EL (cell line): ENCODE measurements at places on chromosomes 2 and 18.
A peak's percentile ranks its signal among the peaks of the same experiment; 100 is the strongest.

DNA sequence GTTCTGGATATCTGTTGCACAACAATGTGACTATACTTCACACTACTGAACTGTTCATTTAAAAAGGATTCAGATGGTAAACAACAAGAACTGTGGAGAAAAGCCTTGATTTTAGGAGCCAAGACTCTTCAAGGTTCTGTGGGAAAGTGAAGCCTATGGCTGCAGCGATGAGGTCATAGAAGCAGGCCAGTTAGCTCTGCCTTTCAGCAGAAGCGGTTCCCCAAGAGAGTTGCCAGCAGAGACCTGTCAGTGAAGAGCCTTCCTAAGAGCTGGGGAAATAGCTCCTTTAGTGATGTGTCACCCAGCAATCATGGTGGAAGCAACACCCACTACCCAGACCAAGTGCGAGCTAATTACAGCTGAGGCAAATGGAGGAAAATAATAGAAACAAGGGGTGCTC, 346.5 kb upstream of the ETAA1 start:
- no peak for DNase-seq

GRCh38 chr2:152132306-152132705, 33.5 kb upstream of the CACNB4 start:
- DNase-seq: no peak

DNA sequence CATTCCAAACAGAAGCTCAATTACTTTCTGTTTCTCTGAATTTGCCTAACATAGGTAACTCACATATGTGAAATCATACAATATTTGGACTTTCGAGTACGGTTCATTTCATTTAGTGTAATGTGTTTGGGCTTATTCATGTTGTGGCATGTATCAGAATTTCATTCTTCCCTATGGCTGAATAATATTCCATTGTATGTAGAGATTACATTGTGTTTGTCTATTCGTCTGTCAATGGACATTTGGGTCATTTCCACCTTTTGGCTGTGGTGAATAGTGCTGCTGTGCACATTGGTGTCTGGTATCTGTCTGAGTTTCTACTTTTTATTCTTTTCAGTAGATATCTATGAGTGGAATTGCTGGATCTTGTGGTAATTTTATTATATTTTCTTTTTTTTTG, 43.9 kb downstream of the LBH start:
- DNase-seq: no peak

- peak; percentile 32 for DNase-seq
Measured at GRCh38 chr2:283996-284794, 3.7 kb downstream of the ALKAL2 start.

- DNase-seq: peak; percentile 47
Measured at GRCh38 chr2:46657042-46657504, 177.7 kb downstream of the TMEM247 start.

DNA sequence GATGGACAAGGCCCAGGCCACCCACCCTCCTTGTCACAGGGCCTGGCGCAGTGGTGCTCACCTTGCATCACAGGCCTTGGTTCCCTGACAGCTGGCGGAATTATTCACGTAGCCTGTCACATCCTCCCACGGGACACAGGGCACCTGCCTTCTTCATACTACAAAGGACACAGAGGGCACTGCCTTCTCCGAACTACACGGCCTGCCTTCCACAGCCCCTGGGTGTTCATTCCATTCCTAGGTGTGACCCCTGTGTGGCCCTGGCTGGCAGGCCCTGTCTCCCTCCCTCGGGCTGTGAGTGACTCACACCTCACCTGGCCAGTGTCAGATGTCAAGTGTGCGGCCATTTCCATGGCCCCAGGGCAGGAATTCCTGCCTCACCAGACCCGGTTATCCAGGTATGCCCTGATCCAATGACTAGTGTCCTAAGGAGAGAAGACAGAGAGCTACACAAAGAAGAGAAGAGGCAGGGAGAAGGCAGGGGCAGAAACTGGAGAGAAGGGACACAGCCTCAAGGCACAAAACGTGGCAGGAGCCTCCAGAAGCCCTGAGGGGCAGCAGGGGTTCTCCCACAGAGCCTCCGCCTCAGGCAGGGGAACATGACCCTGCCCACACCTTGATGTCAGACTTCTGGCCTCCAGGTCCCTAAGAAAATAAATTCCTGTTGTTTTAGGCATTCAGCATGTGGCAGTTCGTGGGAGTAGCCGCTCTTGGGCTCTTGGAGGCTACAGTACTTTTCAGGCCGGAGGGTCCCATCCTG, 43.4 kb downstream of the MBP start:
- DNase-seq: no peak
